ELR (cell line): ENCODE measurements at places on chromosomes 4 and X.
A peak's percentile ranks its signal among the peaks of the same experiment; 100 is the strongest.

DNA sequence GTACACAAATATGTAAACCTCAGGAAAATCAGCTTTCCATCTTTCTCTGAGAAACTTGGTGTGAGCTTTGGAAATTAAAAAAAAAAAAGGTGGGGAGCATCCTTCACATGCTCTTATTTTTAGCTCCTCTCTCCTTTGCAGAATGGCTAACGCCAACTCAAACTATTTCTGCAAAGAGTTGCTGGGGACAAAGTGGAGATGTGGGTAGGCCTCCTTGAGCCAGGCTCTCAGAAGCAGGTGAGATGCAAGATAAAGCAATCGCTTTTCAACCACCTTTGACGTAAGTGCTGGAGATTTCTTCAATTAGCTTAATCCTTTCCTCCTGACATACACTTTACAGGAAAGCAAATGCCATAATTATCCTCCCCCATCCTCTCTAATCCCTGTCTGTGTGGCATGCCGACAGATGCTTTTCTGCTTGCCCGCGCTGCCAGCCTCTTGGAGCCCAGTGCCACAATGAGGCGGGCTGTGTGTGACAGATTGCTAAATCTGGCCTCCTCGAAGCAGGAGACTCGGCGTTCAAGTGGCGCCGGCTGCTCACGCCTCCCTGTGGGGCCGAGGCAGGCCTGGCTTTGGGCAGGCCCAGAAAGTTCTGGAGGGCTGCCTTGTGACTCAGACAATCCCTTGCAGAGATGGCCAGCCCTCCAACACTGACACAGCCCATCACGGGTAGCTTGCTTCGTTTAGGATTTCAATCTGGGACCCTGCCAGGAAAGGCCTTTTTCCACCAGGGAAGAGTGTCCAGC lies 64.9 kb upstream of the SOD3 start:
- DNase-seq, result no peak

DNA sequence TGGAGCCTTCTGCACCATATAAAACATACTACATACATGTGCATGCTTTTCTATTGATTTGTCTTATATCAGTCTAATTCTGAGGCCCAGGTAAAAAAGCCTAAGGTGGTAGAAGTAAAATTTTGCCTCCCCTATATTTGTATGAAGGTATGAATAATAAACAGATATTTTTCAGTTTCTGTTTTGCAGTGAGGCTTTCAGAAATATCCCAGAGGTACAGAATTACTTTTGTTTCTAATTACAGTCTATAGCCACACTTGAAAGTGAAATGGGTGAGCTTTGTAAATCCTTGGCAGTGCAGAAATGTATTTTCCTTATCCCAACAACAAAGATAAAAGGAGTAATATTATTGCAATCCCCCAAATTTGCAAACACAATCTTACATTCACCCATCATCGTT lies 59.5 kb downstream of the DDX60 start:
- DNase-seq, result no peak

GRCh38 chrX:118551426-118551825 lies 55.8 kb downstream of the DOCK11 start:
- no peak for DNase-seq

DNA sequence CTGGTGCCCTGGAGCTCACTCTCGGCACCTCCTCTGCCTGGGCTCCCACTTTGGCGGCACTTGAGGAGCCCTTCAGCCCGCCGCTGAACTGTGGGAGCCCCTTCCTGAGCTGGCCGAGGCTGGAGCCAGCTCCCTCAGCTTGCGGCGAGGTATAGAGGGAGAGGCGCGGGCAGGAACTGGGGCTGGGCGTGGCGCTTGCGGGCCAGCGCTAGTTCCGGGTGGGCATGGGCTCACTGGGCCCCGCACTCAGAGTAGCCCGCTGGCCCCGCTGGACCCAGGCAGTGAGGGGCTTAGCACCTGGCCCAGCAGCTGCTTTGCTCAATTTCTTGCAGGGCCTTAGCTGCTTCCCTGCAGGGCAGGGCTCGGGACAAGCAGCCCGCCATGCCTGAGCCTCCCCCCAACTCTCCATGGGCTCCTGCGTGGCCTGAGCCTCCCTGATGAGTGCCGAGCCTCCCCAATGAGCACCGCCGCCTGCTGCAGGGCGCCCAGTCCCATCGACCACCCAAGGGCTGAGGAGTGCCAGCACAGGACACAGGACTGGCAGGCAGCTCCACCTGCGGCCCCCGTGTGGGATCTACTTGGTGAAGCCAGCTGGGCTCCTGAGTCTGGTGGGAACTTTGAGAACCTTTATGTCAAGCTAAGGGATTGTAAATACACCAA lies 26.7 kb upstream of the FAM90A26 start:
- DNase-seq, result no peak

- peak; percentile 48 for DNase-seq
These were observed 1.4 kb downstream of the EDNRA start for GRCh38 chr4:147482281-147482680.

- no peak for DNase-seq
These were observed 343.7 kb upstream of the KLF3 start for GRCh38 chr4:38320343-38320695.

DNA sequence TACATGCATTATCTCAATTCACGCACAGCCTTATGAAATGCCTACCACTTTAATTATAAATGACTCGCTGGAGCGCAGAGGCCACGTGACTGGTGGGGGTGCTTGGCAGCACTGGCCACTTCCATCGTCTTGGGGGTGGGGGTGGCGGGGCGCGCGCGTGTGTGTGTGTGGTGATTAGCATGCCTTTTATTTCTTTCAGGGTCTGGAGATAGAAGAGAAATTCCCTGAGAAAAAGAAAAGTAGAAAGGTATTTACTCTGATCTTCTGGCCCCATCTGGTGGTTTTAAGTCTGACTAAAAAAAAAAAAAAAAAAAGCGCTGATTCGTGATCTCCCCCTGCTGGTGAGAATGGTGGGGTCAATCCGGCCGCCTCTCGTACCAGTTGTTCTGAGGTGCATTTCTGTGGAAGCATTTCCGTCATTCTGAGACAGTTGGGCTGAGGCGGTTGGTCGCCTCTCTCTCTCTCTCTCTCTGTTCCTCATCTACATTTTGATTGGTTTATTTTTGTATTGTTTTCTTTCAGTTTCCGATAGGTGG lies at the start of gene CCNB3:
Gene CCNB3 (plus strand): TSS at position 402 of the 536 bp plus-strand sequence. CDS start 80,399 bp downstream, outside the sequence.
- peak; percentile 66 for DNase-seq

GRCh38 chr4:38088321-38088720 lies 128.1 kb downstream of the PTTG2 start:
- no peak for DNase-seq

DNA sequence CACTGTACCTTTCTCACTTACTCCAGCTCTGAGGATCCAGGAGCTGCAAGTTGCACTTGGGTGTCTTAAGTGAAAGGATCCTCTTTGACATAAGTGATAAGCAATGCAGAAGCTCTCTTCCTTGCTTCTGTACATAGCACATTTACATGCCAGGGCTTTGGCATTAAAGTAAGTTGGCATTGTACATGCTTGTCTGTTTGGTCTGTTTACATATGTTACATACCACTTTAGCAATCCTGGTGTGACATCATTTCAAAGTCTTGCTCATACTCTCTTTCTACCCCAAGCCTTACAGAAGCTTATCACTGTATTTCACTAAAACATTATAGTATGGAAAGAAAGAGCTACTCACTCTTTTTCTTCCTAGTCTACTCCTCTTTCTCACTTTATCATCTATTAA lies 2548.3 kb downstream of the ARAP2 start:
- DNase-seq, result peak; percentile 17

DNA sequence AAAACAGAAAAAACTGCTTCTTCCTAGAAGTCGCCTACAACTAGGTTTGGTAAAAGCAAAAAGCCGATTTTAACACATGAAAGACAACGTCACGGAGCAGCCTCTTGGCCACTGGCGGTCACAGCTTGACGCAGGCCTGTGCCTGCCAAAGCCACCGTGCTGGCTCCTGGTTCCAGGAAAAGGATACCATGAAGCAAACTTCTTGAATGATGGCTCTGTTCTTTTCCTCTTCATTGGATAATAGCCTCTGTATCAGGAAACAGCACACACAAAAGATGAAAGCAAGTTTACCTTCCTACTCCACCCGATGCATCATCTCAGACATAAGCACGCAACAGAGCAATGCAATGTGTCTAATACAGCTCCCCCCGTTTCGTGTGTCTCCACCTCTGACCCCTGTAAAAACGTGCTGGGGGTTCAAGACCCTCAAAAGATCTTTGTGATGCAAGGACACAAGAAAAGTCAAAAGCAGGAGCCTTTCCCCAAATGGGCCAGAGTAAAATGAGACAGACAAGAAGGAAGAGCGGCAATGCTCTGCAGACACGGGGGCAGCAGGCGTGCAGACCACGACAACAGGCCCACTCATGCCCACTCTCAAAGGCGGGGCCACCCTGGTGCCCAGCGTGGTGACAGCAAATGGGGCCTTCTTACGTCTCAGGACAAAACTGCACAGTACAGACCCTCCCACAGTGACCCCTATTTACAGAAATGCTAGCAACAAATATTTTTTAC lies 19.4 kb downstream of the GAK start:
- no peak for DNase-seq

DNA sequence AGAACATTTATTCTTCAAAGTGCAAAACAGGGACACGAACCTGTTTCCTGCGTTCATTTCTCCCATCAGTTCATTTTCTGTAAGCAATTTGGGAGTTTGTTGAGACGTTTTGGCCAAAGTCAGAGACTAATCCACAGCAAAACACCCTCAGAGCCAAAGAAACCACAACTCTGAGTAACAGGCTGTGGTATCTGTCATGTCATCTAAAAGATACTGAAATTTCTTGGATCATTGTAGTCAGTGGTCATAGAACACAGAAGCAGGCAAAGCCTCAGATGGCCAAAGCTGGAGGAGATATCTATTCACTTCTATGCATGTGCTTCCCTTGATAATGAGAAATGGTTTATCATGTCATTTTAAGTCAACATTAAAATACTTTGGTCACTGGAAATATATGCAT lies 485.6 kb upstream of the GALNT7 start:
- peak; percentile 30 for DNase-seq

- DNase-seq, result no peak
These were observed 284.9 kb downstream of the RPA4 start for GRCh38 chrX:97168646-97169045.

DNA sequence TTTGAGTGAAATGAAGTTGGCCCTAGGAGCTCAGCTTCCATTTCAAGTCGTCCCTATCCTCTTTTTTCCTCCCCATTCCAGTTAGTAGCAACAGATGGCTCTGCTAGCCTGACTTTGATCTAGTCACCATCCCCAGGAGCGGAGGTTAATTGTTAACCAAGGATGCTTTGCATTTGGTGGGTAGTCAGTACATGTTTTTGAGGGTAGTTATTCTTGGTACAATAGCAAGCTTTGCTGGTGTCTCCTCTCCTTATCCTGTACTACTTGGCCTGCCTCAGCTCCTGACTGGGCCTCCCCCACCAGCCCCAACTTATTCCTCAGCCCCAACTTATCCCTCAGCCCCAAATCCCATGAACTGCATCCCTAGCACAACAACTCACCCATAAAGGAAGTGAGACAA lies 14.8 kb upstream of the RTL5 start:
- DNase-seq, result no peak

DNA sequence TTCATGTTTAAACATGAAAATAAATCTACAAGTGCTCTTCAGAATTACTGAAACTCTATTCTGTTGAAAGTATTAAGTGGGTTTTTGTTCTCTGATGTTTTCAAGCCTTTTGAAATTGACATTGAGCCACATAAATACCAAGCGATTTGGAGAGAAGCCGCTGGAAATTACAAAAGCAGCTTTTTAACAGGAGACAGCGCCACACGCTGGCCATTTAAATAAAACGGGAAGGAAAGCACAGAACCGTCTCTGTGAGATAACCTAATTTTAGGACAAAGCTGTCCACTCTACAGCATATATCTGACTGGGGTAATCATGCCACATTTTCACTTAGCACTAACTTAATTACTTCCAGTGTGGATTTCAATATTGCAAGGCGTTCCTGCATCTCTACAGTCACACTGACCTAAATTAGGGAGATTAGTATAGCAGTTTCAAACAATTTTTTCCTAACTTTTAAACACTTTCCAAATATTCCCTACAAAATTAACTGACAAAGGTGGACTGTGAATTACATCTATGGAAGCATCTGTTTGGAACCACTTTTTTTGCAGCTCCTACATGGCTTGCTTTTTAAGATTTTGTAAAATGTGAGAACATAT lies 6.8 kb upstream of the ANOS1 start:
- peak; percentile 57 for DNase-seq

DNA sequence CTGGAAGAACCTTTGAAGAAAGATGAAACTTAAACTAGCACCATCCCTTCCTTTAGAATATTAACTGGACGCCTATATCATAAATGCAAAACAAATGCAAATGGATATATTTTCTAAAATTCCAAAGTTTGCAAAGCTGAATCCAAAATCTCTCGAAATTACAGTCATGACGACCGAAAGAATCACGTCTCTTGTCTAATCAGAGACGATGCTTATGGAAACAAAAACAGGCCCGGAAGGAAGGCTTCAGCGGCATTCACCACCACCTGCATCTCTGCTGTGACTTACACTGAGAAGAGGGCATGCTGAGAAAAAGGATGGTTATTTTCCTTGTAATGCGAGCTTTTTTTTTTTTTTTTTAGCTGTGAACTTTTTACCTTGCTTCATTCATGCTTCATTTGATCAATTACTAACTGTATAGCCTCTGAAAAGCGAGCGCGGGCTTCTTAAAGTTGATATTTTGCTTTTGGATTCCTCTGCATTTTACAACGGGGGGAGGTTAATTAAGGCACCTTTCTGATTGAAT lies 209.3 kb downstream of the SOWAHB start:
- DNase-seq, result peak; percentile 7

DNA sequence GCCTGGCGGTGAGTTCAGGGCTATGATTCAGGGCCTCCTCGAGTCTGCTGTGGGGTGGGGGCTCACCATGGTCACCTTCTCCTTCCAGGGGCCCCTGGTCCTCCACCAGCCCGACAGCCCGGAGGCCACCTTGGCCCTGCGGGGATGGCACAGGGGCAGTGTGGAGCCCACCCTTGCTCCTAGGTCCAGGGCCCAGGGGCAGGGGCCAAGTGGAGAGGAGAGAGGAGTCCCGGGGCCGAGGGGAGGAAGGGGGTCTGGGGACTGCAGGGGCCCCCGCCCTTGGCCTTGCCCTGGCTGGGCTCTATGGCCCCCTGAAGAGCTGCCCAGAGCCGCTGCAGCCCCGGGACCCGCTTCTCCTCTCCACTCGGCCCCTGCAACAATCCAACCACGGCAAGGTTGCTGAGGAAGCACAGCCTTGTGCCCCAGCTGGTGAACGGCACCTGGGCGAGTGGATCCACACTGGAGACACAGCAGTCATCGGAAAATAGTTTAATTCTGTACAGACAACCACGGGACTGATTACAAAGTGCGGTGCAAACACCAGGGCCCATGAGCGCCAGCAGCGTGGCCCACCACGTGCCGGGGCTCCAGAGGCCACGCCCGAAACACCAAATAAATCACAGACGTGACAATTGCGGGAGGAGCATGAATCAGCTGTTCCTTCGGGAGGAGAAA lies 23.0 kb upstream of the CPLX1 start:
- no peak for DNase-seq

DNA sequence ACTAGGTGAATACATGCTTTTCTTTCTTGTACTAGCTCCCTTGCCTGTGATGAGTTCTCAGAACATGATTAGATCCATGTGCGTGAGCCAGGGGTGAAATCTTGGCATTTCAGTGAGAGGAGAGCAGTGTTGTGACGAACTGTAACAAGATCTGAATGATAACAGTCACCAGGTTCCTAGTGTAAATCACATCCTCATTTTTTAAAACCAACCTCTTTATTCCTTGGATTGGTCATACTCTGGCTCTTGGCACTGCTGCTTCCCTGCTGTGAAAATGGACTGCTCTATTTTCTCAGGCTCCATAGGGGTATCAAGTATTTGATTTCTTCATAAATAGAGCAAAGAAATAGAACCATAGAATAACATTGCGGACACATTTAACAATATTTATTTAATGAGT lies 206.3 kb downstream of the SLC4A4 start:
- DNase-seq, result no peak
